ENCODE measurements at places on chromosomes 3 and 15.

DNA sequence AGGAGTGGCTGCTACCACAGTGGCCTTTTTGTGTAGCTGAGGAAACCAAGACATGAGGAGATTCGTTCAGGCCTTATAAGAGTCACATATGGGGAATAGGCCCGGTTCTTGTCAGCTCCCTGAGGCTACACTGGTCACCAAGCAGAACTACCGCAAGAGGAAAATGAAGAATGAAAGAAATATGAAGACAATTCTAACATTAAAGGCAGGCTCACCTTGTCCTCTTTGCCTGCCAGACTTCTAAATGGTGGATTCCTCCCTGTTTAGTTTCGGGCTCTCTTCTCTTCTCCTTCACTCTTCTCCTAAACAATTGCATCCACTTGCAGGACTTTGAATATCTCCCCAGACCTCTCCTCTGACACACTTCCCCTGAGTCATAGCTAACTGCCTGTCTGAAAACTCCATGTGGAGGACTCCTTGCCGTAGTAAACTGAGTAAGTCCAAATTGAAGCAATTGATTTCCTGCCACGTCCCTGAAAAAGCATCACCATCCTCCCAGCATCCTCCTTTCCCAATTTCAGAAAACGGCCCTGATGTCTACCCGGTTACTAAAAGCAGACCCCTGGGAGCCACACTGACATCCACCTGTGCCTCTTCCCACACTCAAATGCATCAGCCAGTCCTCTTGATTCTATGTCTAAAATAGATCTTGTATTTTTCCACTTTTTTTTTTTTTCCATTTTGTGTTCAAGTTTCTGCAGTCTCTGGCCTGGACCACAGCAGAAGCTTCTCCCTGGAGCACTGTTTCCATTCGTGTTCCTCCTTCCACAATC is 30.3 kb upstream of the VEPH1 start:
- no peak for DNase-seq

- no peak for DNase-seq
Measured at GRCh38 chr15:86610038-86610437, 530.4 kb downstream of the AGBL1 start.

DNA sequence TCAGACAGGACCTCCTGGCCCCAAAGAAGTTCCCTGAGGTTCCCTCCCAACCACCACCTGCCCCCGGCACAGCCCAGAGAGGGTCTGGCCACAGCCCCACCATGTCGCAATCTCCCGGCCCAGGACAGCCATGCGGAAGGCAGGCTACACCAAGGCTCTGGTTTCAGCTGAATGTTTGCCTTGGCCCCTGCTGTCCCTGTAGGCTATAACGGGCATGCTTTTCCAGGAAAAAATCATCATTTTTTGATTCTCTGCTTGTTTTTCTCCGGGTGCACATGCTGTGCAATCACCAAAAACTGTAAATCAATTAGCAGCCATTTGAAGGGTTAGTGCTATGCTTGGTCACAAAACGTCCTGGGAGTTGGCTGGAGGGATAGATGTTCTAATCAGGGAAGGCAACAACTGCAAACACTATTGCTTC is 142.7 kb upstream of the IGF1R start:
- DNase-seq = no peak

GRCh38 chr3:4720316-4721075 is 227.3 kb downstream of the ITPR1 start:
- no peak for DNase-seq

- peak; percentile 48 for DNase-seq
Measured at GRCh38 chr15:91268510-91268909, 168.5 kb downstream of the SV2B start.

GRCh38 chr3:128068156-128068620 is 16.0 kb downstream of the SEC61A1 start:
- DNase-seq = peak; percentile 83

DNA sequence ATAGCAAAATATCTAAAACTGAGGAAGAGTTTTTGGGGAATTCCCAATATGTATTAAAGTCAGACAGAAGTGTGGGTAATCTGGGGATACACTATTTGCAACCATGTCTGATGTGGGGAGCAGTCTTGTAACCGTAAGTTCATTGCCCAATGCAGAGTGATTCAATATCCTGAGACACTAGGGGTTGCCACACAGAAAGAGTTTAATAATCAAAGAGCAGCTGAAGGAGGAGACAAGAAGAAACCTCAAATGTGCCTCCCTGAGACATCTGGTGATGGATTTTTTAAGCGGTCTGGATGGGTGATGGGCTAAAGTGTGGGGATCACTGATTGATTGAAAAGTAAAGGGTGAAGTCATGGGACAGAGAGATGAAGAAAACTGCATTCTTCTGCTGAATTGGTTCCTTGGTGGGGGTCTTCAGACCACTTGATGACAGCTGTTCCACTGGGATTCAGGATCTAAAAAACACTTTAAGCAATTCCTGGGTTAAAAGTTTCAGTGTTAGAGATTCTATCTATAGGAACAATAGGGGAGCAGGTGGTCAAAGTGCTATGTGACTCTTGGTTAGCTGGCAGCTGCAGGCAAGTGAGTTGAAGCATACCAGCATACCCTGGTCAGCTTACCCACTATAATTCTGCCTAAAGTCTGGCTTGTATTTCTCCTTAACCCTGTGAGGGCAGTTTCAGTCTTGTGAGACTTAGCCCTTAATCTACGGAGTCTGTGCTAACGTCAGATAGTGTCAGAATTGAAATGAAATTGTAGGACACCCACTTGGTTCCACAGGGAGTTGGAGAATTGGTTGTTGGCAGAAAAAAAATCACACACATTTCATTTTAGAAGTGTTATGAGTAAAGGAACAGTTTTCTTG is 425.9 kb upstream of the TGFBR2 start:
- DNase-seq = no peak

DNA sequence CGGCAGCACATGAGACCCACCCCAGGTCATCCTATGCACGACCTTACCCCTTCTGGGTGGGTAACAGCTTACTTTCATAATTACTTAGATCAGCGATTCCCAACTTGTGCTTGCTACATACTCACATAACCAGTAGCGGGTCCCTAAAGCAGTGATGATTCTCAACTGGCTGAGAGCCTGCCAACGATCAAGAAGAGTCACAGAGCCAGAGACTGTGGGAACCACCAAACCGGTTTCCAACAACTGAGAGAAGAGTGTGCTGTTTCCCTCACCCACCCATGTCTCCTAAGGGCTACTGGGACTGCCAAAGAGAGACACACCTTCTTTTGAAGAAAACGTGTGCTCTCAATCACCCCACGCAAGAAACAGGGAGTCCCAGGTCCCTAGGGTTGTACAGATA is 12.0 kb upstream of the XXYLT1 start:
- DNase-seq = no peak

- peak; percentile 16 for DNase-seq
Measured at GRCh38 chr3:36095238-36095637, 285.1 kb upstream of the STAC start.
